ENCODE measurements at places on chromosomes 16 and 17.

- no peak for DNase-seq
These were observed 138.9 kb downstream of the SLC39A11 start for GRCh38 chr17:72953621-72954020.

DNA sequence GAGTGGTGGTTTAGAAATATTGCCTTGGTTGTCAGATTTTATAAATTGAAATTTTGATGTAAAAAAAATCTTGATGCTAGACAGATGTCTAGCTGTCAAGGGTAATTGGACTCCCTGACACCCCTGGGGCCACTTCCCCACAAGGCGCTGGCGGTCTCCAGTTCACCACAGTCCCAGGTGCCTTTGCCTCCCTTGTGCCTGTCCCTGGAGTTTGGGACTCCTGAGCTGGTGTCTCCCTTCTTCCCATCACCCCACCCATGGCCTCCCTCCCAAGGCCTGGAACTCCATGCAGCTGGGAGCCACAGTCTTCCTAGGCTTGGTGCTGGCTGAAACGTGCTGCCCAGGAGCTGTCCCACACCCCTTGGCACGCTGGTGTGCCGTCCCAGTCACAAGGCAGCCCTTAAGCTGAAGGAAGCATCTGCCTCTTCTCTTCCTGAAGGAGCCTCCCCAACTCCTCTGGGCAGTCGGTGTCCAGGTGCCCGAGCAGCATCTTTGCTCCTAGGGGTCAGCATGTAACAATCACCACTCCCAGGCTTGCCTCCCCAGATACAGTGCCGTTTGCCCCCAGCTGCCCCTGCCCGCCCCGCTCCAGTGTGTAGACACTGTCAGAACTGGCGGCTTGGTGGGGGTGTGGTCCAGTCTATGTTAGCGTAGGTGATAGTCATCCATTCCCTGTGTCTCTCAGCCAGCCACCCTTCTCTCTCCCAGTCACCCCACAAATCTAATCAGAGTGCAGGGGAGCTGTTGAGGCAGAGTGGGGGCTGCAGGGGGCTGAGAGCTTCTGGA lies 26.2 kb downstream of the POLR3E start:
- DNase-seq, result no peak

DNA sequence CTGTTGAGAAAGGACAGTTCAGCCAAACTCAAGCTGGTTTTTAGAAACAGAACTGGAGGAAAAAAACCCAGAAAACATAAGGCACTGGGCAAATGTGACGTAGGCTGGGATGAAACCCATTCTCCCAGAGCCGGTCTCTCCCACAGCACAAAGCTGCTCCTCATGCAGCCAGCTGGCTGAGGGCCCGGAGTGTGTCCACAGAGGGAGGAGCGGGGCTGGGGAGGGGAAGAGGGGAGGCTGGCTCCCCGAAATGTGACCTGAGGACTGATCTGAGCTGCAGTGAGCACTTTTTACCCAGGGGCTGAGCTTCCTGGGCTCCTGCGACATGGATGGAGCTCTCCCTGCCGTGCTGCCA lies 20.8 kb downstream of the FOXF1 start:
- DNase-seq, result peak; percentile 48

DNA sequence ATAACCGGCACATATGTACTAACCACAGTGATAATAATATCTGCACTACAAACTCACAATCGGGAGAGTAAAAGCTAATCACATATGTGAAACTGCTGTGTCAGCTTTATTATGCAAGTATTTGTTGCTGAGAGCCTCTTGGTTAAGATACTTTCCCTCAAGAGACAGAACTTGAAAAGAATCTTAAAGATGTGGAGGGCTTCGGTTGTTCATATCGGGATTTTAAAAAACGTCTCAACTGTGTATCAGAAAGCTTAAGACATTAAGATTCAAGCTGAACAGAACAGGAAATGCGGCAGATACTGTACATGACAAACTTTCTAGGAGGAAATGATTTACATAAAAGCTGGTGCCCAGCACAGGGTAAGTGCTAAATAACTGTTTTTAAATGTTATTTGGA lies 27.5 kb upstream of the HLF start:
- DNase-seq, result peak; percentile 1

GRCh38 chr16:31487720-31488467 lies 5.0 kb downstream of the SLC5A2 start:
- no peak for DNase-seq

DNA sequence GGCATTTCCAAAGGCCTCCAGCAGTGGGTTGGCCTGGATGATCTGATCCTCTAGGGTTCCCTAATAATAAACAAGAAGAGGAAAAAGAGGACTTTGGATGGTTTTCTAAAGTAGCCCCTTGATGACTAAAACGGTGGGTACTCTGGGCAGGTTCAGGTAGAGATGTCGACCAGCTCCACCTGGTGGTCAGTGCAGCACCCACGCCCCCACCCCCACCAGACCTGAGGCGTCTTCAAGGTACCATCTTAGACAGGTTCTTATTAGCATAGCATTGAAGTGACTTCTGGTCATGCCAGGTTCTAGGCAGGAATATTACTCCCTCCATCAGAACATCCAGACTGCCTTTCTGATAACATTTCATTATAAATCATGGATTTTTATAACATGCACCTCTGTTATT lies 15.0 kb downstream of the MYH13 start:
- DNase-seq, result no peak

- peak; percentile 90 for DNase-seq
These were observed 29.0 kb downstream of the KATNB1 start for GRCh38 chr16:57764341-57765159.

DNA sequence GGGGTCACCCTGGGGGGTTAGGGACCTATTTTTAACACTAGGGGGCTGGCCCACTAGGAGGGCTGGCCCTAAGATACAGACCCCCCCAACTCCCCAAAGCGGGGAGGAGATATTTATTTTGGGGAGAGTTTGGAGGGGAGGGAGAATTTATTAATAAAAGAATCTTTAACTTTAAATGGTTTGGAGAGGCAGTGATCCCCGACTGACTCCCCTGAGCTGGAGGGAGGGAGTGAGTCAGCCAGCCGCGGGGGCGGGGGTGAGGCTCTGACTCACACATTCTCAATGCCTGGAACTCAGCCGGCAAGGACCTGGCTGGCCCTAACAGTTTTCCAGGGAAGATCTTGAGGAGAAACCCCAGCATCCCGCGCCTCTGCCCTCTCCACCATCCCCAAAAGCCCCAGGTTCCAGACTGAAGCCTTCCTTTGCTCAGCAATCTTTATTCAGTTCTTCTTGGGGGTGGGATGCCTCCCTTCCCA lies 1.5 kb downstream of the HCFC1R1 start:
- DNase-seq, result peak; percentile 96

- DNase-seq, result peak; percentile 77
These were observed 118.1 kb downstream of the FTO start for GRCh38 chr16:53821957-53822625.

DNA sequence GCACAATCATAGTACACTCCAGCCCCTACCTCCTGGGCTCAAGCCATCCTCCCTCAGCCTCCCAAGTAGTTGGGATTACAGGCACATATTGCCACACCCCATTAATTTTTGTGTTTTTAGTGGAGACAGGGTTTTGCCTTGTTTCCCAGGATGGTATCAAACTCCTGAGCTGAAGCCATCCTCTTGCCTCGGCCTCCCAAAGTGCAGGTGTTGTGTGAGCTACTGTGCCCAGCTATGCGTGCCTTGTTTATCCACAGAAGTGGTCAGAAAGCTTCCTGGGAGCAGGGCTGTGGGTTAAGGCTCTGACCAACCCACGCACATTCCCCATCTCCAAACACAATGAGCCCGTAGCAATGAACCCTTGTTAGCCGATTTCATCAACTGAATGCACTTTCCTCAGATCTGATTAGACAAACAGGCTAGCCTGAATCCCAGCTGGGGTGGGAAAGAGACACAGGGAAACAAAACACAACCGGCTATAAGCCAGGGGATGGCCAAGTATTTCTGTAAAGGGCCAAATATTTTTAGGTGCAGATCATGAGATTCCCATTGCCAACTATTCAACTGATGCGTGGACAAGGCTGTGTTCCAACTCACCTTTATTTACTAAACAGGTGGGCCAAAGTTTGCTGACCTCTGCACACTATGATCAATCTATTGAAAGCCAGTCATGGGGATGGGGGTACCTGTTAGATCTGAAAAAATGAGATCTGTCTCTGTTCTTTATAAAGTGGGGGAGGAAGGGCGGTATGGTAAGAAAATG lies 193.6 kb downstream of the CPPED1 start:
- DNase-seq, result no peak

DNA sequence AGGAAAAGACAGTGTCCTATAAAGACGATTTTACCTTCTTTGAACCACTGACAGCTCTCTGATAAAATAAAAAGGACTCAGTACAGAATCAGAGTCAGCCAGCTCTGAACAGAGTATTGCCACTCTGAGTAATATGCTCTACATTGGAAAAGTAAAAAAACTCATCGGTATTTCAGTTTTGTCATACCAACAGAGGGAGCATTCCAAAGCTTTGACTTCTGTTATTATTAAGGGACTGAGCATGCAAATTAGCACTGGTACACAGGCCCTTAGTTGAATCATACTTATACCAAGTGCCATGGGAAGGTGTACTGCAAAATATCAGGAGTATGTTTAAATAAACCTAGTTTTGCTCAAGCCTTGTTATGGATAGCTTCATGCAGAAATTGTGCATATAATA lies 509.0 kb upstream of the KIF2B start:
- DNase-seq, result no peak

DNA sequence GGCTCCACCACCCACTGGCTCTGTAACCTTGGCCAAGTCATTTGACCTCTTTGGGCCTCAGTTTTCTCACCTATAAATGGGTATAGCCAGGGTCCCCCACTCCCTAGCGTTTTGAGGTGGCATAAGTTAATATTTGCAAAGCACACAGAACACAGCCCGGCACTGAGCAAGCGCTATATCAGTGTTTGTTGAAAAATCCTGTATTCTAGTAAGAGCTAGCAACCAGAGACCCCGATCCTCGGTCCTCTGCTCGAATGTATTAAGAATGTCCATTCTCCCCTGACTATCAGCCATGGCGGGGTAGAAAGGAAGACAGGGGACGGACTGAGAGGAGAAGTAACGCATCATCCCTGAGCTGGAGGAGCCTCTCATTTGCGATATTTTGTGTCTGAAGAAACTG lies 131.2 kb downstream of the IRF8 start:
- DNase-seq, result no peak

GRCh38 chr16:79845734-79846135 lies 245.2 kb upstream of the MAF start:
- no peak for DNase-seq

GRCh38 chr16:67663151-67663876 lies 2.6 kb downstream of the PARD6A start:
- DNase-seq, result no peak

GRCh38 chr16:54443352-54443751 lies 156.8 kb upstream of the IRX3 start:
- peak; percentile 39 for DNase-seq

- DNase-seq, result no peak
These were observed 219.7 kb downstream of the SPECC1 start for GRCh38 chr17:20228860-20229259.

- no peak for DNase-seq
These were observed 9.8 kb upstream of the TBX2 start for GRCh38 chr17:61389670-61390478.

DNA sequence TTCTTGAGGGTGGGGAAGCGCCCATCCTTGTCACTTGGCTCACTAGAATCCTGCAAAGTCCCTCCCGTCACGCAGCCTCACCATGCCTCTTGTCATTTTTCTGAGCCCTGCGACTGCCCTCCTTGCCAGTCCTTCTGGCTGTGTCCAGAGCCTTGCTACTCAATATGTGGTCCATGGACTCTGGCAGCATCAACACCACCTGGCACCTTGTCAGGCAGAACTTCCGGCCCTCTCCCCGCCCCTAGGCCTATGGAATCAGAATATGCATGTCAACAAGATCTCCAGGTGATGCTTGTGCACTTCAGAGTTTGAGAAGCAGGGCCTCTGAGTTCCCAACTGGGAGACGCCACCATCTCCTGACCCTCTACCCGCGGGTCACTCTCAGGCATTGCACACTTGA lies 12.1 kb downstream of the PIMREG start:
- DNase-seq, result no peak

DNA sequence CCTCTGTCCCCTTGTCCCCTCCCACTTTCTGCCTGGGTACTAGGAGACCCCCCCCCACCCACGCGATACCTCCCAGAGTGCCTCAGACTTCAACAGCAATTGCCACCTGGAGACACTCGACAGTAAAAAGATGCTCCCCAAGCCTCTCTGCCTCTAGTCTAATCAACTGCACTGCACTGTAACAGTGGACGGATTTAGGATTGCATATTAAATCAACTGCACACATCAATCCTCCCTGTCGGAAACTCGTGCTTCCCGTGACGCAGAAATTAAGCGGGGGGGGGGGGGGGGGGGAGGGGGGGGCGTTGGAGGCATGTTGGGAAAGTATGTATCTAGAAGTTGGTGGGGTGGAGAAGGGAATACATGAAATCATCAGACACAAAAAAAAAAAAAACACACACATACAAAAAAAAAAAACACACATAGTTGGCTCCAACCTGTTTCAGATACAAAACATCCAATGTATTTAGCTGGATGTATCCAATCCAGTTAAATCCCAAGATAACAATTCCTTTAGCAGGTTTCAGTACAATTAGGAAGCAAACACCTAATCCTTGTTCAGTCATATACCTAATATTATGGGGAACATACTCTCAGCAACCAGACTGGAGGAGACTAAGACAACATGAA lies 29.7 kb downstream of the FAM222B start:
- DNase-seq, result peak; percentile 71

- no peak for DNase-seq
These were observed 3.5 kb downstream of the MYO15B start for GRCh38 chr17:75590849-75591721.

- no peak for DNase-seq
These were observed 49.1 kb upstream of the PMFBP1 start for GRCh38 chr16:72220875-72221629.

DNA sequence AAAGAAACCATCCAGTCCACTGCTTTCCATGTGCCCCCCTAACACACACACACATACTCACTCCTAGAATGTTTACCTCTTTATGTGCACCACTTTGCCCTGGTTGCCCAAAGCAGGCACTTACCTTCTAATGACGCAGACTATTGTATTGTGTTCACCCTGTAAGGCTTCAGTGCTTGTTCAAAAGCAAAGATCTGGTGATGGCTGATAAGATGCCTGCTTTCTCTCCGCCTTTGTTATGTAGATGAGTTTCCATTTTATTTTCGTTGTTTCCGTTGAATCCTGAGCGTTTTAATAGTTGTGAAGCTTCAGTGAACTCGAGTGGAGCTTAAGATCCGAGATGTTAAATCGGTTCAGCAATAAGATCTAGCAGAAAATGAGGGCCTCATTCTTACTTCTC lies 452.7 kb downstream of the TMEM114 start:
- no peak for DNase-seq

- DNase-seq, result peak; percentile 98
These were observed 202.2 kb upstream of the CHMP6 start for GRCh38 chr17:80789356-80789902.

Data from fibroblast of mammary gland (primary cell).